ENCODE measurements at places on chromosomes 2 and 18. TPM values are rescaled to one million over a fixed set of nuclear protein-coding genes. Genes with fewer than 3 reads are reported as not detected.
A peak's percentile ranks its signal among the peaks of the same experiment; 100 is the strongest.

DNA sequence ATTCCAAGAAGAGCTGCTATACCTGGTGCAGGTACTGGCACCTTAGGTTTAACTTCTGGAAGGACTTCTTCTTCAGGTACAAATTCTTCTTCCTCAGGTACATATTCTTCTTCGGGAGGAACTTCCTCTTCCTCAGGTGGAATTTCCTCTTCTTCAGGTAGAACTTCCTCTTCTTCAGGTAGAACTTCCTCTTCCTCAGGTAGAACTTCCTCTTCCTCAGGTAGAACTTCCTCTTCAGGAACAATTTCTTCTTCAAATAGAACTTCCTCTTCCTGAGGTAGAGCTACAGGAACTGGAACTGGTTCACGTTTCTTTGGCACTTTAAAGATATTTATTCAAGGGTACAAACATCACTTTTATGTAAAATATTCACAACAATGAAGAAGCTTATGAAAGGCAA is 129.6 kb downstream of the TTN start:
- no peak for DNase-seq

DNA sequence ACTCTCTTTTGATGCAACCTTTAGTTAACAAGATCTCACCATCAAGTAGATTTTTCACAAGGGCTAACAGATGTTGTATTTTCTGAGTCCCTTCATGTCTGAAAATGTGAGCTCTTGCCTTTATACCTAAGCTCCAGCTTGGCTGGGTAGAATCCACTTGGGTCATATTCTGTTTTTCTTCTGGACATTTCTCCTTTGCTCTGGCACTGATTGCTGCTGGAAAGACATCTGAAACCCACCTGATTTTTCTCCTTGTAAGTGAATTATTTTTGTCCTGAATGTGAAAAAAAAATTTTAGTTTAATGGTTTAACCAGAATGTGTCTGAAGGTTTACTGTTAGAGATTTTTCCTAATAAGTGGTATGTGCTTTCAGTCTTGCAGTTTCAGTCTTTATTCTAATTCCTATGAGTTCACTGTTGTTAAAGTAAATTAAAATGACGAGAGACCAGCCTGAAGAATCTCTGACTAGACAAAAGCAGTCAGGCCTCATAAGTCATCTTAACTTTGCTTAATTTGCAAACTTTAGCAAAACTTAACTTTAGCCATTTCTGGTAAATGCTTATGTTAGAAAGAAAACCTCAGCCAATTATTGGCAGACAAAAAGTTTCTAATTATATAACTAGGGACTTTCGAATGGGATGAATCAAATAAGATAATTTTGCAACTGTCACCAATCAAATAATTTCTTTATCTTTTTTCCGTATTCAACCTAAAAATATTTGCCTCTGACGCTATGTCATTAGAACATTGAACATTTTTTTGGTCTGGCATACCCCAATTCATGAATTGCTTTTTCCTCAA is 70.8 kb downstream of the ACAA2 start:
- no peak for DNase-seq

DNA sequence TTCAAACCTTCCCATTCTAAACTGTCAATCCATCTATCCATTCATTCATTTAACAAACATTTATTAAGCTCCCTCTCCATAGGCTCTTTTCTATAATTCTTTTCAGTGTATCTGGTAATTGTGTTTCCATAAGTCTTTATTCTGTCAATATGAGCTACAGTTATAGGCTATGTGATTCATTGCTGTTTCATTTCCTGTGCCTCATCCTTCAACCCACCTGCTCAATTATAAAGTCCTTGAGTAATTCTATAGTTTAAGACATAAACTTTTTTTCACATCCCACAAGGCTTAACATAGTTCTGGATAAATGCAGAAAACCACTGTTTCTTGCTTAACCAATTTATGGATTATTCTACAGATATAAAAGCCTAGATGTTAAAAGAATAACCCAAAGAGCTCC is 84.2 kb upstream of the PIK3C3 start:
- no peak for DNase-seq

- peak; percentile 89 for DNase-seq
Observed at GRCh38 chr2:205763708-205764211, 81.5 kb downstream of the NRP2 start.

The UGT1A5 gene
- not detected for total RNA-seq

DNA sequence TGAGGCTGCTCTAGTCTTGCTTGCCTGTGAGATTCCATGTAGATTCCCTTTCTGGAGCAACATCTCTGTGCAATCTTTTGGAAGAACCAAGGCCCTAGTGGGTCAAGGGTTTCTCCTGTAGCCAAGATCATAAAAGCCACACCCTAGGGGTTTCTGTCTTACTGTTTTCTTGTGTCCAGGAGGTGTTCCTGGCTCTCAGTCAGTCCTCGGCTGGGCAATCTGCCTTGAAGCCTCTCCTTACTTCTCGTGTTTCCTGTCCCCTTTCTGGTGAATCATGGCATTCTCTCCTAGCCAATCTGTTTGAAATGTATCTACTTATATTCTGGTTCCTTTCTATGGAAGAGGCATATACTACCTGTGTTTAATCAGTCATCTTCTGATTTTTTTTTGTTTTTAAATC is 484.8 kb upstream of the UBE2E3 start:
- DNase-seq, result no peak

The SPATA3 gene
- not detected for total RNA-seq

- no peak for DNase-seq
Observed at GRCh38 chr2:133293544-133294353, 274.5 kb downstream of the NCKAP5 start.

- DNase-seq, result no peak
Observed at GRCh38 chr18:59740141-59740540, 42.9 kb upstream of the CCBE1 start.

GRCh38 chr2:128520791-128521190 is 202.1 kb upstream of the HS6ST1 start:
- no peak for DNase-seq

The CELF4 gene
- total RNA-seq, result 5.0 TPM

DNA sequence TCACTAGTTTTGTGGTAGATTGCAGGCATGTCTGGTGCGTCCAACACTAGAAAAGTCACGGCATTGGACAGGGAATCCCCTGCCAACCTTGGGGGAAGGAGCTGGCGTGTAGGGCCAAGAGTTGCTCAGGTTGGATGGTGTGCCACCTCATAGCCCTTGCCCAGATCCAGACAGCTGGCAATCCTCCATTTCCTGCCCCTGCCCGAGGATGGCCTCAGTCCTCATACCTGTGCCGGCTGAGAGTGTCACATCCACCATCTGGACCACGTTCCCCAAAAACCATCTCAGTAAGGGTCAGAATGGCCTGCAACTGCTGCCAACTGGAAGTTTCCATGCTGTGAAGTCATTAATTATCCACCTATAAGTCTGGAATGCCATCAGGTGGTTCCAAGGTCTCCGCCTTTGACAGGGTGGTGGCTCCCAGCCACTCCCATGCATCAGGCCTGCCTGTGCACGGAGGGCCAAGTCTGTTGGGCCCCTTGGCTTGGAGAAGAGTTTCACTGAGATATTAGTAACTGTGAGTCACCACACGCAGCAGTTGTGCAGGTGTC is 55.0 kb downstream of the IMPA2 start:
- DNase-seq, result peak; percentile 52

- no peak for DNase-seq
Observed at GRCh38 chr18:58025733-58026132, 18.3 kb upstream of the NEDD4L start.

GRCh38 chr18:2697184-2697583 is 41.7 kb downstream of the SMCHD1 start:
- no peak for DNase-seq

The PMAIP1 gene
- total RNA-seq, result not detected

DNA sequence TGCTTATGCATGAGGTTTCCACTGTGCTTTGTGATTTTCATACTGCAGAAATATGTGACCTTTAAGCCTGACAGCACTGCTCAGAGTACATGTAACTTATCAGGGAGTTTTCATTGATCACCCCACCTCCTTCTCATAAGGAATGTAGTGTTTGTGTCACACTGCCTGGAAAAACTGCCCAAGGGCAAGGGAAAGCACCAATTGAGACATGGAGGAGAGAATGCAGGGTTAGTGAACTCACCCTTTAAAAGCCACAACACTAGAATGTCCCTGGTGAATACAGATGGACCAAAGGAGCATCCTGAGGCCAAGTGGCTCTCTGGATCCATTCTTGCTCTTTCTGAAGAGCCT is 147.2 kb upstream of the SPATS2L start:
- DNase-seq, result no peak

DNA sequence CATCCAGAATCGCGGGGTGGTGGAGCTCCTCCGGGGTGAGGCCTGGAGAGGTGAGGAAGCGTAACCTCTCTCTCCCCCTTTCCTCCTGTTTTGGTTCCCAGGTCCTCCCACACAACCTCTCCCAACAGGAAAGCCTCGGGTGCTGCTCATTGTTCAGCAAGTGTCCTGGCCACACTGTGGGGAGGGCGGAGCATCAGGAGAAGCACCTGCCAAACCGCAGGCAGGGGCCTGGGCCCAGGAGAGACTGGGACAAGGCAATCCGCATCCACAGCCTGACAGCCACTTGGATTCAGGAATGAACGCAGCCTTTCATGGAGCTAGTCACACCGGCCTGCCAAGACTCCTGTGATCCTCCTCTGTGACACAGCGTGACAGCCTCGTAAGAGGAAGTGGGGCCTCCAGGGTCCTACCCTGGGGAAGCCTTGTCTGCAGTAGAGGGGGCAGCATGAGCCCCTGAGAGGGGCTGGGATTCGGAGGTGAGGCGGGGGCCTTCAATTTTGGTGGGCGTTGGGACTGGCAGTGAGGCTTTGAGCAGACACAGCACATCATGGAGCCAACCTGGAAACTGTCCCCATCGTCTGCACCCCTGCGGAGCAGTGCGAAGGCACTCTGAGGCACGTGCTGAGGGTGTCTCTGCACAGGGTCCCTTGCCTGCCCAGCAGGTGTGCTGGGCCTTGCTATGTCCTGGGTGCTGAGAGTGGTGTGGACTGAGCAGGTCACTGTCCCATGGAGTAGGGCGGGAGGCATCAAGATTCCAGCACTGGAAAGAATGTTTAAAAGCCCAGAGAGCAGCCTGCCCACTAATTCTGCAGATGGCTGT is 62.2 kb downstream of the EDAR start:
- DNase-seq, result peak; percentile 50

DNA sequence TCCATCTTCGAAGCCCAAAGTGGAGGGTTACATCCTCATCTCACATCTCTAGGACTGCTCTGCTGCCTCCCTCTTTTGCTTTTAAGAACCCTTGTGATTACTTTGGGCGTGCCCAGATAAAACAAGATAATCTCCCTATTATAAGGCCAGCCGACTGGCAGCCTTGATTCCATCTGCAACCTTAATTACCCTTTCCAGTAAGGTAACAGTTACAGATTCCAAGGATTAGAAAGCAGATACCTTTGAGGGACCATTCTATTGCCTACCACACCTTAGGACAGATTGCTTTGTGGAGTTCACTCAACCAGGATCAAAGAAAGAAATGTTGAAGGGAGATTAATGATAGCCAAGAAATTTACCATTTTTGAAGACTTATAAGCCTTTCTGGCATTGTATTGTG is 250.8 kb upstream of the ACVR2A start:
- DNase-seq, result no peak

All from sigmoid colon (tissue), 7 donors.